ENCODE measurements at places on chromosomes 6 and 20.
A peak's percentile ranks its signal among the peaks of the same experiment; 100 is the strongest.

DNA sequence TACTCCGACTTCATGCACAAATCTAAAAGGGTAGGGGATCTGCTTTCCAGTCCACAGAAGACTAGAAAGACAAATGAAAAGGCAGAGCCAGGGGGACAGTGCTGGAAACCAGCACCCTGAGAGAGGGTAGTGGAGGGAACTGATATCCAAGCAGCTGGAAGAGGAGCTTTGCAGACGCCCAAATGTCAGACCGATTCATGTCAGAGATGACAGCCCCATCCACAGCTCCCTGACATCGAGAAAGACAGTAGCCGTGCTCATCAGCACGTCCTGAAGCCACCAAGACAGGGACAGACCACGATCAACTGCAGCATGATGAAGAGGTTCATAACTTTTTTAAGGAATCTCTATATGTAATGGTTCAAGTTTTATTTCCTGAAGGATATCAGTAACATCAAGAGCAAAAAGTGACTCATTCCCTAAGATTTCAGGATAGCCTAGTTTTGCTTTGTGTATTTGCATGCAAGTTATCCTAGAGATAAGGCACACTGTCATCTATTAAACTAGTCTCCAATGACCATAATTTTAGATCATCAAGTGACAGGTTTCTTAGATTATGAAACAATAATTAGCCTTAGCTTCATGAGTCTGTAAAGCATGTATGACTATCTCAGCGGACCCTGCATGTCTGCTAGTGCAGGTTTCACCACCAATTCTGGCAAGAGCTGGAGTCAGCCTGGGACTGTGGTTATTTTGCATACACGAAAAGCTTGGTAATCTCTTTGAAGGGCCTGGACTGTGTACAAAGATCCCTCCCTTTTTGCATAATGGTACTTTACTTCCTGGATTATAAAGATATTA, 43.0 kb downstream of the PRDM1 start:
- DNase-seq = peak; percentile 46

- DNase-seq = no peak
These were observed 54.9 kb downstream of the PLEKHG1 start for GRCh38 chr6:150654608-150655007.

DNA sequence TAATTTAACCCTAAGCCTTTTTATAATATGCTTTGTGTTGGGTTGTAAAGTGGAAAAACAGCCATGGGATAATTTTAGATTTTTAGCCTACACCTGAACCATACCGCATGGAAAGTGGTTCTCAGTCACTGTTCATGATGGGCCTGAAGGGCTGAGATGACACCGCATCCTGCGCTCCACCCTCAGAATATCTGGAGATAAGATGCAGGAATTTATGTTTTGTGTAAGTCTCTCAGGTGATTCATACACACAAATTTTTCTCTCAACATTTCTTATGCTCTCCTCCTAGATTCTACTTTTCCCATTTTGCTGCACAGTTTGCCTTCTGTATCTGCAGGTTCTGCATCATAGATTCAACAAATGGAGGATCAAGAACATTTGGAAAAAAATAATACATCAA, 191.3 kb upstream of the PHACTR1 start:
- no peak for DNase-seq

DNA sequence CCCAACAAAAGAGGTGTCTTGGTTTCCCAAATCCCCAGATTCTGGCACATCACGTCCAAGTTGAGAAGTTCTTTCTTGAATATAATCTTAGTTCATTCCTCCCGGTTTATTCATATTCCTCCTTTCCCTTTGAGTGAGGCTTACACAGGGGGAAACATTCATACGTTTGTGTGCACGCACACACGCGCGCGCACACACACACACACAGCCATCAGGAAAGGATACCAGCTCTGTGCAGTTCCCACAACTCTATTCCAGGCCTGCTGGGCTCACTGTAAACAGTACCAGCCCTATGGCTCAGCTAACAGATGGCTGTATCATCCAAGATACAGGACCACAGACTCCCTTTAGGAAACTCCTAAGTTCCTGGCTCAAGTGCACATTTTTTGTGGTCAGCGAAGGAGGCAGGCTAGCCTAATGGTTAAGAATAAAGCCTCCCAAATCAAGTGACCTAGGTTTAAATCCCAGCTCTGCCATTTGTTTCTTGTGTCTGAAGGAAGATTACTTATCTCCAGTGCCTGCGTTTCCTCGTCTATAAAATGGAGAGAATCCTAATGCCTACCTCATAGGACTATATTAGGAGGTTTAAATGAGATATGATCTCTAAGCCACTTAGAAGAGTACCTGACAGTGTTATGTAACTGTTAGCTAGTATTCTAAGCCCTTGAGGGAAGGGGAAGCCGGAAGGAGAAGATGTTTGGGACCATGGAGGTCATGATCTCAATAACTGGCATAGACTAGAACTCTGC, 3.7 kb upstream of the TAF8 start:
- DNase-seq = no peak

GRCh38 chr20:49310705-49311104, 32.8 kb upstream of the ZNFX1 start:
- peak; percentile 55 for DNase-seq

DNA sequence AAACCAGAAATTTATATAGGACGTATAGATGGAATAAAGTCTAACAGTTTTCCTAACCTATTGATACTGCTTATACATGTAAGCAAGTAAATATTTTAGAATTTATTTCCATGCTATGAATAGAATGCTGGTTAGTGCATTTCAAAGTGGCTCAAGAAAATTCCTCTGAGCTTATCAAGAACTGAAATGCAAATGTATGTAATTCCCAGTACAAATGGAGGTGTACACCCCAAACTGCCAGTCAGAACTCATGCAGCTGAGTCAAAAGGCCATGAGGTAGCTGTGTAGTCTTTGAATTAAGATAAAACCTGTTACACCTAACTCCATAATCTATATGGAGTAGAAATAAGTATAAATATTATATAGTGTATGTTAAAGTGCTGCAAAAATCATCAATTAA, 232.2 kb upstream of the KCNQ5 start:
- no peak for DNase-seq

GRCh38 chr6:6715465-6715864, 126.9 kb downstream of the LY86 start:
- DNase-seq = no peak

GRCh38 chr20:21554985-21555384, 41.1 kb upstream of the NKX2-2 start:
- no peak for DNase-seq

GRCh38 chr6:113779656-113780055, 77.5 kb upstream of the MARCKS start:
- no peak for DNase-seq

DNA sequence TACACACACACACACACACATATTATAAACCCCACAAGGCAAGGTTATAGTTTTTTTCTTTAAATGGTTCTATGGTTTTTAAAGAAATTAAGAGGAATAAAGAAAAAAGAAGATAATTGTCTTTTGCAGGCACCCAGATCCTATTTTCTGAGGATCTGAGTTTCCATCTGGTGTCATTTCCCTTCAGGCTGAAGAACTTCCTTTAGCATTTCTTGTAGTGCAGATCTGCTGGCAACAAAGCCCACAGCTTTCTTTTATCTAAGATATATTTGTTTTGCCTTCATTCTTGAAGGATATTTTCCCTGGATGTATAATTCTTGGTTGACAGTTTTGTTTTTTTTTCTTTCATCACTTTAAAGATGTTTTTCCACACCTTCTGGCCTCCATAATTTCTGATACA, 57.6 kb upstream of the PMEPA1 start:
- no peak for DNase-seq
